ENCODE measurements at places on chromosomes 2 and 18.

DNA sequence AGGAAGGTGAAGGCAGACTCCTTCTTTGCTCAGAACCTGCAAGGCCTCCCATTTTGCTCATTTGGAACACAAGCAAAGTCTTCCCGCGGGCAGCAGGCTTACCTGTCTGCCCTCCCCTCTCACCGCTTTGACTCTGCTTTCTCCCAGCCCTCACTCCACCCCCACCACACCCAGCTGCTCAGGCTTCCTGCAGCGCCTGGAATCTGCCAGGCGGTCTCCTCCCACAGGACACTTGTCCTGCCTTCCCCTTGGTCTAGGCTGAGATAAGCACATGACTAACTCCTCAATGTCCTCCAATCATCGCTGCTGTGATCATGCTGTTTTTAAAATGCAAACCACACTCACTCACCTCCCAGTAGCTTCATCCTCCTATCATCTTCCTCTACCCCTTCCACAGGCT is 430.0 kb downstream of the ZNF516 start:
- no peak for DNase-seq

GRCh38 chr2:127638361-127639110 is 7.4 kb upstream of the GPR17 start:
- DNase-seq = no peak

- no peak for DNase-seq
These were observed 295.2 kb downstream of the PARD3B start for GRCh38 chr2:204840504-204840903.

GRCh38 chr2:153963256-153963655 is 91.5 kb downstream of the GALNT13 start:
- no peak for DNase-seq

DNA sequence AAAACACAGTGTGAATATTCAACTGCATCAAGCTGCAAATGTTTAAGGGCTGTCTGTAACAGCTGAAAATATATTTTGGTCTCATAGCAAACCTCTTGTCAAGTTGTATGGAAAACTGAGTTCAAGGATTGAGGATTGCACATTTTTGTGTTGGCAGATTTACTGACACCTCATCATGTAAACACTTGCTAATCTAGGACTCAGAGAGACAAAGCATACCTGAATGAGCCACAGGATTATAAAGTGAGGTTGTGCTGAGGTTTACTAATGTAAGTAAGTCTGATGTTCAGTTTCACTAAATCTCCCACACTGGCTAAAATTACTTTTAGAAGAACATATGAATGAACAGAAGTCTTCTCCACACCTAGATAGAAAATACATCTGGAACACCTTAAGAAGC is 1993.1 kb upstream of the CELF4 start:
- DNase-seq = no peak

Data from NCI-H748 treated with DMSO at 0.1 percent for 48 hours (cell line).